Stimulated activated CD4-positive, alpha-beta T cell treated with anti-CD3 and anti-CD28 coated beads, Interleukin-15, amount 100 ng/mL, for 1 hour (primary cell): ENCODE measurements at places on chromosomes 1 and 21.

- no peak for DNase-seq
Observed at GRCh38 chr1:935751-936231, 12.1 kb downstream of the SAMD11 start.

DNA sequence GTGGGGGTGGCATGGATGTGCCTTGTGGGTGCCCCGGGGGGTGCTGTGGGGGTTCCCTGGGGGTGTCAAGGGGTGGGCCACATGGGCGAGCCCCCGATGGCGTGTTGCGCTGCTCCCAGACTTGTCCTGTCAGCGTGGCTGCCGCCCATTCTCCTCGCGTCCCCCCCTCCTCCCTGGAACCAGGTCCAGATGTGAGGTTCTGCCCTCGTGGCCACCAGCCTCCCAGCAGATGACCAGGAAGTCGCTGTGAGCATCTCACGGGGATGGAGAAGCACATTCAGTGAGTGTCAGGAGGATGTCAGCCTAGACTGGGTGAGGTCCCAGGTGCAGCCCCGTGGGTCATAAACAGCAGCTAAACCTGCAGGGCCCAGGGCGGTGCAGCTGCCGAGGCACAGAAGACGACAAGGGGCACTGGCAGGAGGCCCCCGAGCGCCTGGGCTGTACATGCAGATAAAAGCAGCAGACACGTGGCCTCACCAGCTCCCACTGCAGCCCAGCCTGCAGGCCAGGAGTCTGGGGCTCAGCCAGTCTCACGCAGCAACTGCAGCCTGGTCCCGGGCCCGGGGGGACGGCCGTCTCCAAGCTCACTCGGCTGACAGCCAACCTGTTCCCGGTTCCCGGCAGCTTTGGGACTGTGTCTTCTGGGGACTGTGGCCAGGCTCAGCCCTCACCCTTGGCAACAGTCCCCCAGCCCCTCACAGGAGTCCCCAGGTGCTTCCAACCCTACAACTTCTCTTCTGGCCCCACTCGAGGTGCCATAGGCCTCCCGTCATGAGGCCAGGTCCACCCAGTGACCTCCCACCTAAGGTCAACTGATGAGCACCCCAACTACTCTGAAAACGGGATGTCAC is 17.5 kb upstream of the COL6A2 start:
- no peak for DNase-seq

GRCh38 chr1:11266268-11267074 is 4.1 kb upstream of the MTOR start:
- DNase-seq, result no peak

GRCh38 chr1:228695015-228695955 is 40.0 kb upstream of the RHOU start:
- DNase-seq, result no peak

GRCh38 chr1:29808141-29808995 is 572.0 kb downstream of the PTPRU start:
- DNase-seq, result no peak

DNA sequence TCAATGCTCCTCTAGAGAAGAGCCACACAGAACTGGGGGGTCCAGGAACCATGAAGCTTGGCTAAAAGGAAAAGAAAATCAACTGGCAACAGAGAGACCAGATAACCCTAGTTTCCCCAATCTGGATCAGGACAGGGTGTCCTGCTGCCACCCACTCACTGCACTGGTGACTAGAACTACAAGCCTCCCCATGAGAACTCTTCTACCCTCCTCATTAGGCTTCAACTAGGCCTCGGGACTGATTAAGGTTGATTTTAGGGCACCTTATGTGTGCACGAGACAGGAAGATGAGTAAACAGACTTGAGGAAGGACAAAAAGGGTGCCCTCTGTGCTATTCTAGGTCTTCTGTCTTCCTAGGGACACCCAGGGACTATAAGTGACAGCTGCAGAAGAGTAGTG is 2.3 kb upstream of the SF3B4 start:
- DNase-seq, result no peak

DNA sequence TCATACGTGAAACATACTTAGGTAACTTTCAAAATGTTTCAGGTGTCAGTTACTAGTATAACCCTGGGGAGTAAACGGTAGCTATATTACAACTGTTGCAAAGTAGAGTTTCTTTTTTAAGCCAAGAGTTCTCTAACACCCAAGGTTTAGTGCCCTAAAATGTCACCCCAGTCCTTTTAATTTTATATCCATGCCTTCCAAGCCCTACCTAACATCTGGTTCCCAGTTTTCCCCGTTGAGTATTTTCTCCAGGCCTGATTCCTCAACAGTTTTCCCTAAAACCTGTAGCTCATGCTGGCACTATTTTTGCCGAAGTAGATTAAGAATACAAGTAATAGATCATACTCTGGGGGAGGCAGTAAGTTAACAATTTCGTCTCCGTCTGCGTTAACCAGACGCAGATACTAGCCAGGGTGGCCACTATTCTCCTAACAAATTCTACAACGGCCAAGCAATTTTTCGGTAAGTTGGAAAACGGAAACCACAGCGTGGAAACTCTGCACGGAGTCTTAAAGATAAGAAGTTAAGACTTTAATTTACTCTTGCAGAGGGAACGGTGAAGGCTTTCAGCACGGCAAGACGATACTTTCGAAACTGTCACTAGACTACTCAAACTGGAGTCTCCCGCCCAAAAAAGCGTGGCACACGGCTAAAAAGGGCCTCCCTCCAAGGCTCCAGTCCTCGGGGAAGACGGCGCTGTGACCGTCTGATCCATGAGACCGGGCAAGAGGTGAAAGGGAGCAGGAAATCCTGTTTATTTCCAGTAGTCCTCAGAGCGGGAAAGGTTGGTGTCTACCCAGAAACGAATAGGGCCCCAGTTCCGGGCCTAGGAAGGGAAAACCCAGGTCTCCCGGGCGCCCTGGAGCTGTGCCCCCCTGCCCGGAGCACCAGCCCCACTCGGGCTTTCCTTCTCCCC is 945 bp downstream of the SRSF4 start:
- no peak for DNase-seq

- no peak for DNase-seq
Observed at GRCh38 chr21:35885942-35886541, 174.3 kb downstream of the SETD4 start.

GRCh38 chr1:52674497-52675384 is 23.4 kb downstream of the COA7 start:
- DNase-seq, result no peak

DNA sequence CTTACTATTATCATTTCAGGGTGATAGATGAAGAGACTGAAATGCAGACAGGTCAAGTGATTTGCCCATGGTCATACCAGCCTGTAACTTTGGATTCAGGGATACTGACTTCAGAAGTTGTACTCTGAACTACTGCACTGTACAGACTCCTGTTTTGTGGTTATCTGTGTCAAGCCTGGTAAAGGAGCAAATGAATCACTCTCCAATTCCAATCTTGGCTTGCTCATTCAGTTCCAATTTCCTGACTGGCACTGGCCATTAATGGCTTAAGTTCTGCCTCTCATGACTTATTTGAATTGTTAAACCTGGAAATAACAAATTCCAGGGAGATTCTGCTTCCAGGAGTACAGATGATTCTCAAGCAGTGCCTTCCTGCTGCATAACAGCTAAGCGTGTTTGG is 45.4 kb upstream of the PLD5 start:
- no peak for DNase-seq

DNA sequence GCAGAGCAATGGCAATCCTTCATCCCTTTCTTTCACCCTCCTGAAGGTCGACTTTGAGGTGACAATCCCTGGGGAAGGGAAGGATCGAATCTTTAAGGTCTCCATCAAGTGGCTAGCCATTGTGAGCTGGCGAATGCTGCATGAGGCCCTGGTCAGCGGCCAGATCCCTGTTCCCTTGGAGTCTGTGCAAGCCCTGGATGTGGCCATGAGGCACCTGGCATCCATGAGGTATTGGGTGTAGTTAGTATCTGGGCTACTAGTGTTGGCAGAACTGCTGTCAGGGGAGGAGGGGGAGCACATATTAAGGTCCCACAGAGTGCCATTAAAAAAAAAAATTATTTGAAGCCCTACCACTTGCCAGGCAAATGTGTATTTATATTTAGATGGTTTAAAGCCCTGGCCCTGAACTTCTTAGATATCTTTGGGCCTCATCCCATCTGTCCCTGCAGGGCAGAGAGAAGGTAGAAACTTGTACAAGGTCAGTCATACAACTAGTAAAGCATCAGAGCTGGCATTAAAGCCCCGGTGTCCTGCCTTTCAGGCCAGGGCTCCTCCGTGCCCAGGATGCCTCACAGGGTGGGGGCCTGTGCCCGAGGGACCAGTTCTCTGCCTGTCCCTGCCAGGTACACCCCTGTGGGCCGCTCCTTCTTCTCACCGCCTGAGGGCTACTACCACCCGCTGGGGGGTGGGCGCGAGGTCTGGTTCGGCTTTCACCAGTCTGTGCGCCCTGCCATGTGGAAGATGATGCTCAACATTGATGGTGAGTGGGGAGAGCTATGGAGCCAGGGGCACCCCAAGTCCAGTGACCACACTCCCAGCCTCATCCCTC is 10.3 kb downstream of the AGO1 start:
- no peak for DNase-seq

DNA sequence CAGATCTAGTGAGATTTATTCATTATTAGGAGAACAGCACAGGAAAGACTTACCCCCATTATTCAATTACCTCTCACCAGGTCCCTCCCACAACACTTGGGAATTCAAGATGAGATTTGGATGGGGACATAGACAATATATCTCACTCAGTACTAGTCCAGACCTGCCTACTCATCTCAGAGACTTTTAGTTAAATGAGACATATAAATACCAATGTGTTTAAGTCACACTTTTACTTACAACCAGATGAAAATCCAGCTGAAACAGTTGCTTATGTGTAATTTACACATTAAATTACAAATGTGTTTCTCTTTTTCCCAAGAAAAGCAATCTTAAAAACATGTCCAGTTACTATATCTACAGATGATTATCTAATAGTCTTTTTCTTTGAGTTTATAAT is 1145.6 kb downstream of the KCNT2 start:
- no peak for DNase-seq

DNA sequence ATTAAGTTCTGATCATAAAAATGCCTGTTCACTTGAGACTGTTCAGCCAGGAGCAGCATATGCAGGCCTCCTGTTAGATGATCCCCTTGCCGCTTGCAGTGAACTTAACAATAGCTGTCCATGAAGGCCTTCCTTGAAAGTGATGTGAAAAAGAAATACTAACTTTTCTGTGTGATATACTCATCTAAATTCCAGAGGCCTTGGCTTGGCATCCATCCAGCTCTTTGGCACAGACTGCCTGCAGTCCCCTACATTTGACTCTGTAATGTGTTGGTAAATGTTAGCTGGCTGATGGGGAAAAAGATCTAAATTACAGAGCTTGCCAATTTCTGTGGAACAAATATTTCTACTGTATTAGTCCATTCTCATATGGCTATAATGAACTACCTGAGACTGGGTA is 73.7 kb downstream of the KCNK2 start:
- DNase-seq, result no peak

- DNase-seq, result no peak
Observed at GRCh38 chr1:212595787-212596714, 12.5 kb upstream of the ATF3 start.

- DNase-seq, result no peak
Observed at GRCh38 chr1:64595871-64596515, 126.1 kb downstream of the CACHD1 start.

- DNase-seq, result no peak
Observed at GRCh38 chr21:28541371-28542112, 451.1 kb downstream of the LTN1 start.

DNA sequence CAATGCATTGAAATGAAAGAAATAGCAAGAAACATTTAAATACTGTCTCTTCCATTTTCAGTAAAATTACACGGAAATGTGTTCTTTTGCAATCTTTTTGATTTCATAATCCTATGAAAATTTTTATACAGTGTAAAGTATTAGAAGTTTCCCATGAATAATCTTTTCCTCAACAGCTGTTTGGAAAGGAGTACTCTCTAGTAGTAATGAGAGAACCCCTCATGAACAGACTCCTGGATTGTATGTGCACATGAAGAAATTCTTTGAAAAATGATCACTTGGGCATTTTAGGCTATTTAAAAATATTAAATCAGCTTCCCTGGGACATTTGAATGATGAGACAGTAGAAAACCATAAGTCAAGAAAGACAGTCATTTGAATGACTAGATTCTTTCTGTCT is 64.4 kb downstream of the LHX9 start:
- DNase-seq, result no peak

DNA sequence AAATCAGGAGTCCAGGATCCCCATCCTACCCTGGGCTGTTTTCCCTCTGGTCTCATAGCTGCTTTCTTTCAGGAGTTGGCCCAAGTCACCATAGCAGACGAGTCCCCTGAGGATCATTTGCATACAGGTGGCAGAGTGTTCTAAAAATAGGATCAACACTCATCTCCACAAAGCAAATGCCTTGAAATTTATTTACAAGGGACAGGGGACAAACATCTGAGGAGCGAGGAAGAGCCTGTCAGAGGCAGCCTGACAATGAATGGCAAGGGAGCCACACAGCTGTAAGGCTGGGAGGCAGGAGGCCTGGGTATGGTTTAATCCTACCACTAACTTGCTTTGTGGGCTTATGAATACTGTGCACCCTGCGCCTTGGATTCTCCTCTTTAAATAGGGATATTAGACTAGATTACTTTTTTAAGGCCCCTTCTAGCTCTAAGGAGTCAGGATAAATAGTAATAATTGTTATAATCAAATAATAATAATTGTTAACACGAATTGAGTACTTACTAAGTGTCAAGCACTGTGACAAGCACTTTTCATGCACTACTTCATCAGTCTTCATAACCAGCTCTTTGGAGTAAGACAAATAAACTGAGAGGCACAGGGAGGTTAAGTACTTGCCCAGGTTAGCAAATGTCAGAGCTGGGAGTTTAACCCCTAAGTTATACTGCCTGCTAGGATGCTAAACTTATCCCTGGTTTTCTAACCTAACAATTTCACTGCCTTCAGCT is 34.5 kb downstream of the RAB3B start:
- no peak for DNase-seq

DNA sequence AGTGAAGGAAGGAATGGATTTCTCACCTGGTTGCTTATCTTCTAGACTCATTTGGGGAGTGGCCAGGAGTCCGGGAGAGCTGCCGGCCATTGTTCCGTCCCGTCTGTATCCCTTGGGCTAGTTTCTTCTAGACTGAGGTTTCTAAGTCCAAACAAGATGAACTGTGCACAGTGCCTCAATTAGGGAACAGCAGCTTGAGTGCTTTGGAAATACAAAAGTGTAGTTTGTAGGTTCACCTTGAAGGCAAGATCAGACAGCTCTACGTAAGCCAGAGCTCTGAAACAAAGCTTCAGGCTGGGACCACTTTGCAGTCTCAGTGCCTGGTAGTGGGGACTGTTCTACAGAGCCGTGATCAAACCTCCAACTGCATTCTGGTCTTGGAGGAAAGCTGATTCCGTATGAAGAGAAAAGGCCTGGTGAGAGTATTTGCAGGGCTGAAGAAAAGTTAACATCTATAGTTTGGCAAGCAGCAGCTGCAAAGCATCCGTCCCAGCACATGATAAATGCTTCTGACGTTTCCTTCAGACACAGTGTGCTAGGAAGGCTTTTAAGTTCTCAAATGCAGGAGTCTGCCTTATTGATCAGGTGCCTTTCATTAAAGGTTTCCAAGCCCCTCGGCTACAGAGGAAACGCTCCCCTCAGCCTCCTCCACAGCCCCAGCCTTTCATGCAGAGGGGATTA is 432.8 kb downstream of the KIF26B start:
- DNase-seq, result no peak

GRCh38 chr1:65065524-65066418 is 82.2 kb upstream of the AK4 start:
- DNase-seq, result no peak

- no peak for DNase-seq
Observed at GRCh38 chr1:235052067-235053008, 76.3 kb downstream of the TOMM20 start.
